ENCODE measurements at places on chromosomes 5 and 9.

DNA sequence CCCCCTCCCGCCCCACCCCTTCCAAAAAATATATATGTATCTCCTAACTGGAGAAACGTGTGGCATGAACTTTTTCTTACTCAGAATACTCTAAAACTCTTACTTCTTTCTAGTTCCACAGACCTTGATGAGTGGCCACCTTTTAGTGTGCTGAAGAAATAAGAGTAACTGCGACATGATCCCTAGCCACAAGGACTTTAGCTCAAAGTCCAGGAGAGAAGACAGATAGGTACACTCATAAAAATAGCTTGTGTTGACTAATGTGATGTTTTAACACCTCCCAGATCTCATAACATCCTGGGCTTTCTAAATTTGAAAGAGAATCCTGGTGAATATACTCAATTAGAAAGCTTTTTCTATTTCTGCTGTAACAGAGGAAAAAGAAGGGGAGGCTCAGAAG, 1005.0 kb upstream of the DMAC1 start:
- DNase-seq = no peak

- no peak for DNase-seq
Measured at GRCh38 chr5:168302785-168303184, 11.3 kb downstream of the WWC1 start.

- DNase-seq = no peak
Measured at GRCh38 chr9:88759364-88759763, 224.4 kb downstream of the NXNL2 start.

DNA sequence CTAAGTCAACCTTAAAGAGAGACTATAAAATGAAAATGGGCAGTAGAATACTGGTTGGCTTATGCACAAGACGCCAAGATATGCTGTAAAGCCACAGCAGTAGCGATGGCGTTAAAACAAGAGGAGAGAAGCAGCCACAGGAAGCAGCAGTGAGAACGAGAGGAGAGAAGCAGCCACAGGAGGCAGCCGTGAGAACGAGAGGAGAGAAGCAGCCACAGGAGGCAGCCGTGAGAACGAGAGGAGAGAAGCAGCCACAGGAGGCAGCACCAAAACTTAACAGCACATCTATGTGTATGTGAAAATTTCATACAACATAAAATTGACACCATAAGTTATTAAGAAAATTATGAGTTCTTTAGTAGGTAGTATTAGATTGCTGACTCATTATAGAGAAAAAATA, 2318.6 kb upstream of the ACO1 start:
- DNase-seq = no peak

DNA sequence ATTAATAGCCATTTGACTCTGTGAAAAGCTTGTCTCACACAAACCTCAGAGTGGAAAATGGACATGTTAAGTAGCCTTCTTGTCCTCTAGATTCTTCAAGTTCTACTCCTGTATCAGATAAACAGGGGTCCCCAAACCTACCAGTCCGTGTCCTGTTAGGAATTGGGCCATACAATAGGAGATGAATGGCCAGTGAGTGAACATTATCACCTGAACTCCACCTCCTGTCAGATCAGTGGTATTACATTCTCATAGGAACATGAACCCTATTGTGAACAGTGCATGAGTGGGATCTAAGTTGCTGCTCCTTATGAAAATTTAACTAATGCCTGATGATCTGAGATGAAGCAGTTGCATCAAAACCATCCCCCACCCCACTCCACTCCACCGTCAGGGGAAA, 136.3 kb downstream of the TMEM232 start:
- peak; percentile 1 for DNase-seq

GRCh38 chr5:10632110-10632761, 68.4 kb downstream of the ANKRD33B start:
- no peak for DNase-seq

- DNase-seq = no peak
Measured at GRCh38 chr9:112535811-112536210, 49.2 kb downstream of the KIAA1958 start.

DNA sequence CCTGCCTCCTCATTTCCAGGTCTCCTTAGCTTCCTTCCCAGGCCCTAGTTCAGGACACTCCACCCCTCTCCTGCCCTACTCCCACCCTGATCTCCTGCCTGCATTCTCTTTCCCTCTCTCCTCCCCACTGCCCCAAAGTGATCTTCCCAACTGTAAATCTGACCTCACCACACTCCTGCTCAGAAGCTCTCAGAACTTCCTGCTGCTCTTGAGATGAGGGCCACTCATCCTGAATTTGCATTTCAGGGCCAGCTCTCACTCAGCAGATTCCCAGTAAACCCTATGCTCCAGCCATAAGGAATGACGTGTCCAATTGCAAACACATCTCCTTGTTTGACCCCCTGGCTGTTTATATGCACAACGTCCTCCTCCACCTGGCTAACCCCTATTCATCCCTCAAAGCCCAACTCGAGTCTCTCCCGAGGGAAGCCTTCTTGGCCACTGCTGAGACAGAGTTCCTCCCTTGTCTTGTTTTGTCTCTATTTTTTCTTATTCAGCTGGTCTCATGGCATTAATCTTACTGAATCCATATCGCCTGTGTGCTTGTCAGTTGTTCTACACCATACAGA, 95.0 kb downstream of the NSG2 start:
- no peak for DNase-seq

- DNase-seq = no peak
Measured at GRCh38 chr5:155282503-155283107, 269.1 kb downstream of the KIF4B start.

DNA sequence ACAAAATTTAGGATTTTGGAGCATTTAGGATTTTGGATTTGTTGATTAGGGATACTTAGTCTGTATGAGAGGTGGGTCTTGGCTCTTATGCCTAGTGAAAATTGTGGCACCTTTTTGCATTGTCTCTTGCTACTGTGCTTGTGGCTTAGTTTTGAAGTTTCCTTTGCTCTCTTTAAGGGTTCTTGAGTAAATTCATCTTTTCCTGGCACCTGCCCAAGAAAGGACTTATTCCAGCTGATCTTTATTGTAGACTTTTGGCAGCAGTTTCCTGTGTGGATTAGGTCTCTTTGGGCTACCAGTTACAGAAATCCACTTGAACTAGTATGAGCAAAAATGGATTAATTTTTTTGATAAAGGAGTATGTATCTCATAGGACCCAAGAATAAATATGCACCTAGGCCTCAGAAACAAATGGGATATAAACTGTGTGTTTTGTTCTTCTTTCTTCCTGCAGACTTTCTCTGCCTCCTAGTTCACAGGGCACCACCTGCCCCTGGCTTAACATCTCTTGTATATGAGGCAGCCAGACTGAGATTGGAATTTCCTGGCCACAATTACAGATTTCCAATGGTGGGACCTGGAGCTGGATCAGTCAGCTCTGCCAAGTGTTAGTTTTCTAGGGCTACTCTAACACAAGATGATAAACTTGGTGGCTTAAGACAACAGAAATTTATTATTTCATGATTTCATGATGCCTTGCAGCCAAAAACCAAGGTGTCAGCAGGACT, 44.6 kb downstream of the FOCAD start:
- DNase-seq = no peak

GRCh38 chr5:90066920-90067319, 342.6 kb downstream of the CETN3 start:
- DNase-seq = no peak

DNA sequence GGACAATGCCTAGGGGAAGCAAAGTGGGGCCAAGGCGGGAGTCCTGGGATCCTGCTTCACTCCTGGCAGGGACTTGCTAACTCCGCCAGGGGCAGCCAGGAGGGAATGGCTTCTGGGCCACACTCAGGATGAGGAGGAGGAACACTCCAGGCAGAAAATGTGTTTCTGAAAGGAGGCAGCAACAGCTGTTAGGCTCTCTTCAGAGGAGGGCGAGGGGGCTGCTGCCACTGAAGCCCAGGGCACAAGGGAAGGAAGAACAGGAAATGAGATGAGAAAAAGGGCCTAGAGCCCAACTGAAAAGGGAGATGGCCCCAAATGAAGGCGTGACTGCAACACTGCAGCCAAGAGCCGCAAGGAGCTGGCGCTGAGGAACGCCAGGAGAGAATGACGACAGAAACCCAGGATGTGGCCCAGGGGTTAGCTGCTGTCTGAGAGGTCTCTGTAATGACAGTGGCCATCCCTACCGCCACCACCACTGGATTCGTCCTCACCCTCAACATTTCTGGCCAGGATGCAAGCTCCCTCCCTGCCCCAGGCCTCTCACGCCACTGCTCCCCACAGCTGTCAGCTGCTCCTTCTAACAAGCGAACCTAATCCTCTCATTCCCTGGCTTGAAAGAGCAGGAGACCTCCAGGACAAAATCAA, 15.8 kb downstream of the PSMB7 start:
- DNase-seq = no peak

DNA sequence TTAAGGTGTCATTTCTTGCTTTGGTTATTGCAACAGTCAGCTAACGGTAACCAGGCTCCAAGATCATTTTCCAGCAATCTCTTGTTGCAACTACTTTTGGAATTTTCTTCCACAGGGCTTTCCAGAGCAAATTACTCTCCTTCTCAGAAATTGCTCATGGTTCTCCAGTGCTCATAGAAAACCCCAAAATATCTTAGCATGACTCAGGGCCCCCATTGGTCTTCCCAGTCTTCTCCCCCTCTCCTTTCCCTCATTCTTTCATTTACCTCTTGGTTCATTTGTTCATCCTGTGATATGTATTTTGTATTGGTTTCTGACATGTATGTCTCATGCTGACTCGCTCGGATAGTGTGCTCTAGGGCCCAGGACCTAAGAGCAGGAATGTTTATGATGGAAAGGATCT, 35.6 kb downstream of the WWC1 start:
- no peak for DNase-seq

DNA sequence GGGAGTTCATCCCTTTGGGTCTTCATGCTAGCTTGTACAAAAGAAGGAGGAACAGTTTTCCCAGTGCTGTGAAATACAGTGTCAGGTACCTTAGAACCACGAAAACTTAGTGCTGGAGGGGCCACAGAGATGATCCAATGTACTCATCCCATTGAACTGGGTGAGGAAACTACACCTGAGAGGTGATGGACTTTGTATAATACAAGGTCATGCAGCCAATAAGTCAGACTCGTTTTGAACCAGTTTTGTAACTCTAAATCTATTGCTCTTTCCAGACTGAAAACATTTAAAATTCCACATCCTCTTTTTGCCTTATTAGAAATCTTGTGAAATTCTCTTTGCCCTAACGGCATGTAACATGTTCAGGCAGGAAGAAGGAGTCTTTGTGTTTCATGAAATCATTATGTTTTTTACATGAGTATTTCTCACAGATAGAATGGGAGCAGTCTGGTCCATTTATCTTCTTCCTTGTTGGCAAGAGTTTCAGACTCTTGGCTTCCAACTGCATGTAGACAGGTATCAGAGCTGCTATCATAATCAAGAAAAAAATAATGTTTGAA, 146.8 kb upstream of the FBXL7 start:
- DNase-seq = no peak

DNA sequence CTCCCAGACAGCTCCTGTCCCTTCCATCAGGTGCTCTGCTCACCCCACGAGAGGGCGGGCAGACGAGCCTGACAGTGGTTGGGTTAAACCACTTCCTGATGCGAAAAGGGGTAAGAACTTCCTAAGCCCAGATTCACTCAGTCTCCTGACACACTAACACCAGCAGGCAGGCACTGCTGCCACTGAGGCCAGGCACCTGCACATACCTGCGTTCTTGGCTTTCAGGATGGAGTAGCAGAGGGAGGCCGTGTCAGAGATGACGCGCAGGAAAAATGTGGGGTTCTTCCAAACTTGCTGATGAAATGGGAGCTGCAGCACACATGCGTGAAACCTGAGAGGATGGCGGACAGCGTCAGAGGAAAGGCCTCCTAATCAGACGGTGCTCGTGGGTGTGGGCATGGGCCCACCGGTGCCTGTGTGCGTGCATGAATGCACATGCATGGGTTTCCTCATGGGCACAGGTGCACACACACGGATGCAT, 29.9 kb downstream of the SLC6A18 start:
- DNase-seq = peak; percentile 89

- DNase-seq = no peak
Measured at GRCh38 chr5:141402553-141403243, at the start of gene PCDHGA9. PCDHGA9 (plus strand) TSS chr5:141402778; CDS start chr5:141402953, 175 bp downstream.

- no peak for DNase-seq
Measured at GRCh38 chr5:84599964-84600363, 215.3 kb upstream of the EDIL3 start.

- DNase-seq = no peak
Measured at GRCh38 chr9:106583751-106584150, 279.2 kb upstream of the ZNF462 start.
